ENCODE measurements at places on chromosomes 6 and 20. TPM values are rescaled to one million over a fixed set of nuclear protein-coding genes. Genes with fewer than 3 reads are reported as not detected.

GRCh38 chr20:42754706-42755105, 435.0 kb downstream of the PTPRT start:
- DNase-seq: no peak

HLA-DQB1 gene
- not detected for total RNA-seq

EYS gene
- not detected for total RNA-seq

LATS1 gene
- 20.2 TPM for total RNA-seq

RBPJL gene
- not detected for total RNA-seq
